Activated naive CD4-positive, alpha-beta T cell treated with Interleukin-2 at 50 U/mL for 16 hours (primary cell): ENCODE measurements at places on chromosomes 5 and 9.

DNA sequence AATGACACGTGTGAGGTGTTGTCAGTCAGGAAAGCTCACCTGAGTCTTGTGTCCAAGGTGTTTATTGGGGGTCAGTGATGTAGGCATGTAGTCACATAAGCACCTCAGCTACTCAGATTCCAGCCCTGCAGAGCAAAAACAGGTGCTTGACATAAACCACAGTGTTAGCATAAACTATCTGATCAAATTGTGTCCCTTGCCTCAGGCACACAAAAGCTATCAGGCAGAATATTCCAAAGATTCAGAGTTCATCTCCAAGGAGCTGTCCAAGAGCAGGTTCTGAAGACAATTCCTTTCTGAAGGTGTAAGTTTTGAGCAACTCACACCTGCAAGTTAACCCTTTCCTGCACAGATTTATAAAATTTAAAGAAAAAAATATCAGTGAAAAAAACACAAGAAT is 102.2 kb upstream of the ITGA1 start:
- no peak for DNase-seq

DNA sequence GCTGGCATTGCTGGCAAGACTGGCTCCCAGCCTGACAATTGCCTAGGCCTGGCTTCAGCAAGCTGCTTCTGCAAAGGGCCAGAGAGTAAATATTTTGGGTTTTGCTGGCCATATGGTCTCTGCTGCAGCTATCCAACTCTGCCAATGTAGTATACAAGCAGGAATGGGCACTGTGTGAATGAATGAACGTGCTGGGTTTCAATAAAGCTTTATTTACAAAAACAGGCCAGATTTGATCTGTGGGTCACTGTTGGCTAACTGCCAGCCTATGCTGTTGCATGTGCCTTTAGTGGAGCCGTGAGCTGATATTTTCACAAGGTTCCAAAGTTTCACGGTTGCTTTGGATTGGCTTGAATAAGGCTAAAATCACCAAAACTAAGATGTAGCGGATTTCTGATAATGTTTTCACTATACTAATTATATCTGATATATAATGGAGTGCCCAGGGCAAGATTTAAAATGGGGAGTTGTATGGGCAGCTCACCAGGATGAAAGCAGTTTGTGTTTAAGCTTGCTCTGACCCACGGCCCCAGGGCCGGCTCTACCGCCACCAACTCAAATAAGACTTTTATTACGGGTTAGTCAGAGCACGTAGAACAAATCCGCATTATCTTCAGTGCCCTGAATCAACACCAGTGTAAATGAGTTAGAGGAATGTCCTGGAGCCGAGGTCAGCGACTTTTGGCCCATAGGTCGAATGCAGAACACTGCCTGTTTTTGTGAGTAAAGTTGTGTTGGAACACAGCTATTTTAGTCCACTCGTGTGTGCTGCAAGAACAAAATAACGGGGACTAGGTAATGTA is 98.6 kb upstream of the DAP start:
- DNase-seq = no peak

GRCh38 chr9:126452106-126452505 is 125.5 kb downstream of the MVB12B start:
- DNase-seq = no peak

GRCh38 chr5:138942861-138943260 is 67.7 kb upstream of the LRRTM2 start:
- no peak for DNase-seq

DNA sequence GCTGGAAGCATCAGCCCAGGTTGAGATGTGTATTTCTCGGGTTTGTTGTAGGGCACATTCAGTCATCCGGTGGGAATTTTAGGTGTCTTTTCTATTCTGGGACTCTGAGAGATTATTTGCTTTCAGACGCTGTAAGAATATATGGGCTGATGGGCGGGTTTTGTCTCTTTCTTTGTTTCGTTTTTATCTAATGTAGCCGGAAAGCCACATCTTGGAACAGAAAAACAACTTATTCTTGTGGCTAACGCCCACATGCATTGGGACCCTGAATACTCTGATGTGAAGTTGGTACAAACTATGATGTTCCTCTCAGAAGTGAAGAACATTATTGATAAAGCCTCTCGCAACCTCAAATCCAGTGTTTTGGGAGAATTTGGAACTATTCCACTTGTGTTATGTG is 22.4 kb downstream of the SCGB3A1 start:
- no peak for DNase-seq

GRCh38 chr5:137743031-137743640 is 7.2 kb upstream of the KLHL3 start:
- DNase-seq = peak; percentile 51

DNA sequence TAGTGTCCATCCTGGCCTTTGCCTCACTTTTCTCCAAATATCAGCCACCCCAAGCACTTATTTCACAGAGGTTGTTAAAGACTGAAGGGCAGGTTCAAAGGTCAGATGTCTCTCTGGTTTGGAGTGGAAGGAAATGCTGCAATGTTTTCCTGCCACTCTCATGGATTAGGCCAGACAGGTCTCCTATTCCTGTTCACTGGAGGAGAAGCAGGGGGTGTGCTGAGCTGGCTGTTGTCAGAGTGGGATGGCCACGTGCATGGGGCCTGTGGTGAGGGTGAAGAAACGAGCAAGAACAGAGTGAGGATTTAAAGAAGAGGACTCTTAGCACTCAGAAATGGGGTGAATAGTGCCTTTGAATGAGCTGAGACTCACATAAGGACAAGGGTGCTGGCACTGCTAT is 6.7 kb downstream of the TMEM8B start:
- no peak for DNase-seq

DNA sequence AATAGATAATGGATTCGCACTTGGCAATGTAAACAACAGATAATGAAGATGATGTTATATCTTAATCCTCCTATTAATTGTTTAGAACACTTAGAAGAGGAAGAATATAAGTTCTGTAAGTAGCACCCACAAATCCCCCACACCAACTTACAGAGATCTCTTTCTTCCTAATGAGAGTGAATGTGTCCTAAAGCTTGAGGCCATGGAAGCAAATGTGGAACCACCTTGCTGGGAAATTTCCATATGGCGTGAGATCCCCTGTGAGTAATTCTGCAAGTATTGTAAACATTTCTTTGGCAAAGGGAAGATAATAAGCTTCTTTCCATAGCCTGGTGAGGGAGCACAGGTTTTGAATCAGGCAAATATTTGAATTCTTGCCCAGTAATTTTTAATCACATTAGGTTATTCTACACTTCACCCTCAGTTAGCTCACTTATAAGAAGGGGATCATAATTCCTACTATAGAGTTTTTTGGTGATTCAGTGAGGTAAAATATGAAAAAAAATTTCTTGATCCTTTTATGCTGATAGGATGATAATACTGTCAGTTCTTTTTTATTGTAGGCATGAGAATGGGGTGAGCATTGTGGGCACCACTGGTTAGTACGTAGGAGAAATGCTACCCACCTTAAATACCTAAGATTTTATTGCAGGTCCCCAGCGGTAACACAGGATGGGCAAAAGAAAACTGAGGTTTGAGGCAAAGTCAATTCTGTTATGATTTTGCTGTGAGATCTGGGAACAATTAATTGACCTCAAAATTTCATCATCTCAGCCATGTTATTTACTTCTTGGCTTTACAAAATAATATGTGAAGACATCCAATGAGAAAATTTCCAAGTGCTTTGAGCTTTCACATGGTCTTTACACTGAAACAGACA is 574.8 kb downstream of the PSAT1 start:
- no peak for DNase-seq

DNA sequence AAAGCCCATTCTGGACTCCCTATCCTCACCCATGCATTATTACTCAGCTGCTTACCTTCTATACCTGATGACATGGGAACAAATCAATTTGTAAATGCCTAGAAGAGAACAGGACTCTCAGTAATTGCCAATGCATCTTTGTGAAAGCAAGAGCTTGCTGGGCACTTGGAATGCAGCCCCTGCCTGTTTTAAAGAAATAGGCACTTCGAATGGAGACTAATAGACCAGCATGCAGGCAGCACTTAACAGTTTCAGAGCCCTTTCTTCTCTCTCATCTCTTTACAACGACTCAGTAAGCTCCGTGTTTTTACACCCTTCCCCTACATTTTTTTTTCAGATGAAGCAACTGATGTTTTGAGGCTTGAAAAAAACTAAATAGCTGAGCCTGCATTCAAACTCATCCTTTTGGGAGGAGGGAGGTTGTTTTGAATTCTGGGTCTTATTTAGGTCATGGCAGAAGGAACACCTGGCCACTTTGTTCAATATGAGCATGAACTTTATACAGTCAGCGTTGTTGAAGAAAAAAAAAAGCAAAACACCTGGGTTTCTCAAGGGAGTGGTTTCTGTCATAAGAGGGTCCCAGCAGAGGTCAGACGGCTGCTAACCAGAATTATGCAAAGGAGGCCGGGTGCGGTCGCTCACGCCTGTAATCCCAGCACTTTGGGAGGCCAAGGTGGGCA is 34.6 kb upstream of the WHRN start:
- no peak for DNase-seq

DNA sequence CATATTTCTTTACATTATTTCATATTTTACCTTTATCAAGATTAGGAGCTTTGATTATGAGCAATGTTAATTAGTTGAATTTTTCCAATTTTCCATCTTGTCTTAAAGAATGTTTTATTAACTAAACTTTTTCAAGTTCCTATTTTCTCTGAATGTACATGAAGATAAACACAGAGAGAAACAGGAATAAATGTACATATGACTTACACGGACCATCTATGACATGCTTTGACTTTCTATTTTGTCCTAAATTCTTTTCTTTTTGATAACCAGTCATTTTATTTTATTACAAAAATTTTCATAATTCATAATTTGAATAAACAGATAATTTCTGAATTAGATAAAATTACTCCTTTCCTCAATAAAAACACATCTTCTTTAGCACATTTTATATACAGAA is 1038.8 kb upstream of the ARRDC3 start:
- no peak for DNase-seq

- DNase-seq = no peak
Measured at GRCh38 chr9:20112205-20112783, 323.5 kb upstream of the SLC24A2 start.

DNA sequence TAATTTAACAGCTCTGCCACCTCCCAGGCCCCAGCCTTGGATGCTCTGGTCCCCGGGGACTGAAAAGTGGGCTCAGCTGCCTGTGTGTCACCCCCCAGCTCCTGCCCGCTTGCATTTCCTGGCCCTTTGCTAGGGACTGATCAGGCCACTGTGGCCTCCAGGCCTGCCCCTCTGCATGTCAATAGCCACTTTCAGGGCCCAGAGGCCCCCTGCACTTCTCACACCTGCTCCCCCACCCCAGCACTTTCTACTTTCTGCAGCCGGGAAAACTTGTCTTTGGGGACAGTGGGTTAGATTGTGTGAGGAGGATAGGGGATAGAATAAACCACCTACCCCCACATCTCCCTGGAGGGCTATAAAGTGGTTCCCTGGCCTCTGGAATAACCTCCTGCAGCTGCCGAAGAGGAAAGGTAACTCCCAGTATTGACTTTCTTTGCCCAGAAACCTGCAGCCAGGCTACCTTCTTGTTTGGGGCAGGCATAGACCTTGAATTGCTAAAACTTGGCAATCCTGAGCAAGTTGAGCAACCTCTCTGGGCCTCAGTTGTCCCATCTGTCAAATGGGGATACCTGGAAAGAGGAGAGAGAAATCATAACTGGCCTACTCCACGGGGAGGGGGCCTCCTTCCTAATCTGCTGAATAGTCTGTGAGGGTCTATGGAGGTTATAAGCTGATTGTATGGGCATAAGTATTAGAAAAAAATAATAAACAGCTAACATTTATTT is 7.8 kb downstream of the AIF1L start:
- DNase-seq = no peak

- no peak for DNase-seq
Measured at GRCh38 chr5:5203451-5203850, 63.3 kb downstream of the ADAMTS16 start.

DNA sequence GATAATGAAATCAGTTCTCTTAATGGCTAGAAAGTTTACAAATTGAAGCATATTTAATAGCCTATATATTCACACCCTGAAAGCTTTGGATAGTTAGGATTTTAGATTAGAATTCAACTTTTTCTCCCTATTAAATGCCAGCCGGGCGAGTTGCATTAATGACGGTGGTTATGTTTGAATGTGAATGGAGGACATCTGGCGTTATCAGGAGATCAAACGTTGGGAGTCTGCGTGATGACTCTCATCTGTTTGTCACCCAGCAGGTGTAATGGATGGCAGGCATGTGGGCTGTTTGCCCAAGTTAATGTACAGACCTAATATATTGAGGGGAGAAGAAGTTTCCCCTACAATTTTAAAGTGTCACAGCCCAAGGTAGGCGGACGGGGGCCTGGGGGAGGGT is 1227.7 kb upstream of the WWC1 start:
- DNase-seq = no peak

- DNase-seq = no peak
Measured at GRCh38 chr5:173065155-173065554, 9.0 kb downstream of the CREBRF start.

DNA sequence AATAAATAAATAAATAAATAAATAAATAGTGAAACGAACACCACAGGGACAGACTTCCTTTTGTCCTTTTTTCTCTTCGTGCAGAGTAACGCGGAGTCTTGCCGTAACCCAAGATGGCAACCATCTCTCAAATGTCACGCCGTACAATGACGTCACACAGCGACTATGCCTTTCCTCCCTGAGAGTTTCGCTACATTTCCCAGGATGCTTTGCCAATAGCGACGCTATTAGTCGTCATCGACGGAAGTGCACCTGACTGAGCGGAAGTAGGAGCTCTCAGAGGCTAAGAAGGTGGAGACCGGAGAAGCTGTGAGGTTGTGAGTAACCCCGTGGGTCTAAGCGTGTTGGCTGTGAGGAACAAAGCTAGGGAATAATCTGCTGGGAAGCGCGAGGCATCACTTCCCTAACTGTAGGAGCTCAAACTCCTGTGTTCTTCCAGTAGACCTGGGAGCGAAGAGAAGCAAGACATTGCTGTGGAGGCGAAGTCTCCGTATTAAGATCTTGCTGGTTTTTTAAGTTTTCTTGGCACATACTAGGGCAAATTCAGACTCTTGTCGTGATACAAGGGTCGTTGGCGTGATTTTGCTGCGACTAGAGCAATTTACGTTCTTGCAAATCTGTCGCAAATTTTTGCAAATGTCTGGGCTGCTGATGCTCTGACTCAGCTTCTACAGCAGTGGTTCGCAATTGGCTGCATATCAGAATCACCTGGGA is at the start of gene TTC1:
Gene TTC1, plus strand, starts transcription at position 263 of the 714 bp plus-strand sequence. CDS start 1,390 bp downstream, outside the sequence.
- DNase-seq = peak; percentile 89

GRCh38 chr5:170625221-170626165 is 121.7 kb downstream of the KCNIP1 start:
- no peak for DNase-seq

DNA sequence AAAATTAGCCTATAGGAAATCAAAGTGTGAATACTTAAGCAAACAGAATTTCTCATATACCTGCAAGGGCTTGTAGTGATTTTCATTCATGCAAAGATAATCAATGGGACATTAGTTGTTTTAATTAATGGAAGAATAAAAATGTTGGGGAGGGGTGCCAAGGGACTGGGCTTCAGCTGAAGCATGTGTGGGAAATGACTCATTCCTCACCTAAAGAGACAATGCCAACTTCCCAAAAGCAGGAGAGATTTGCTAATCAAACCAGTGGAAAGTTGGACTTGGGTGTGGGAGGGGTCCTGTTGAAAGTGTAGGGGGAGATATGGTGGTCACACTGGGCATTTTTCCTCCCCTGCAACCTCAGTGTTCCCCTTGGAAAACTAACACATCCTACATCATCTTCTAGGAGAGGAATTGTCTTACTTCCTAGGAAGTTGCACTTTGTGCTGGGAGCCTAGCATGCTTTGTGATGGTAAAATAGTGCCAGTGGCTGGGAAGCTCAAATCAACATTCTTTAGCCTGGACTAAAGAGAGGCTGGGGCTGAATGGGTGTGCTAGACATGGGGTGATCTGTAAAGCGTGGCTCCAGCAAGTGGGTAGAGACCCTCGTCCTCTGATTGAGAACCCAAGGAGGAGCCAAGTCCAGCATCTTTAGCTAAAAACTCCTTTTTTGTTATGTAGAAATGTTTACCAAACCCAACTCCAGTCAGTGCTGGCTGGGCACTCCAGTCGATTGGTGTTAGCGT is 6.4 kb upstream of the LHX2 start:
- no peak for DNase-seq
